T-helper 17 cell (primary cell): ENCODE measurements at places on chromosomes 5 and 9. TPM values are rescaled to one million over a fixed set of nuclear protein-coding genes. Genes with fewer than 3 reads are reported as not detected.

ACOT12 gene
- total RNA-seq = not detected

PCDHB16 gene
- not detected for total RNA-seq

IL4 gene
- total RNA-seq = not detected

TPPP gene
- 35.4 TPM for total RNA-seq

C5orf58 gene
- not detected for total RNA-seq

SLCO6A1 gene
- not detected for total RNA-seq

RASEF gene
- total RNA-seq = not detected

CCDC183 gene
- 2.2 TPM for total RNA-seq

CCNI2 gene
- 8.7 TPM for total RNA-seq

ZFP2 gene
- total RNA-seq = 0.50 TPM

LOX gene
- 0.65 TPM for total RNA-seq

CCDC192 gene
- total RNA-seq = not detected

LHX6 gene
- not detected for total RNA-seq

IRF1 gene
- 590 TPM for total RNA-seq

WNK2 gene
- not detected for total RNA-seq

WDR31 gene
- total RNA-seq = 0.86 TPM

RASGRF2 gene
- total RNA-seq = 21.3 TPM

STING1 gene
- 160 TPM for total RNA-seq

LVRN gene
- not detected for total RNA-seq

HTR4 gene
- total RNA-seq = not detected

GRXCR2 gene
- not detected for total RNA-seq

C9 gene
- total RNA-seq = not detected

PCDHGA8 gene
- total RNA-seq = not detected

SOWAHA gene
- not detected for total RNA-seq

KCNT1 gene
- 0.37 TPM for total RNA-seq

NME5 gene
- not detected for total RNA-seq

GAS1 gene
- 0.42 TPM for total RNA-seq

DMRTA1 gene
- total RNA-seq = 0.21 TPM

PRR7 gene
- 40.1 TPM for total RNA-seq

PLEKHG4B gene
- total RNA-seq = 0.55 TPM

PLCXD3 gene
- not detected for total RNA-seq

ZBED3 gene
- total RNA-seq = 0.94 TPM

PCDHB9 gene
- total RNA-seq = 1.0 TPM

DDX4 gene
- total RNA-seq = not detected

C7 gene
- total RNA-seq = not detected

C5 gene
- total RNA-seq = 1.3 TPM

SCGB3A2 gene
- not detected for total RNA-seq

PCDHGB1 gene
- 0.13 TPM for total RNA-seq

SGCD gene
- not detected for total RNA-seq

PDCD1LG2 gene
- total RNA-seq = 1.1 TPM

CFAP157 gene
- total RNA-seq = not detected

C5orf46 gene
- not detected for total RNA-seq

GPSM1 gene
- total RNA-seq = 7.4 TPM

SMIM33 gene
- 0.32 TPM for total RNA-seq

PCDHB10 gene
- not detected for total RNA-seq

ADAMTSL1 gene
- not detected for total RNA-seq

SLC2A6 gene
- total RNA-seq = 1.5 TPM

C1QTNF2 gene
- not detected for total RNA-seq

DMRT2 gene
- total RNA-seq = not detected

PHF2 gene
- 24.8 TPM for total RNA-seq

HRCT1 gene
- not detected for total RNA-seq

ORM1 gene
- not detected for total RNA-seq
